ENCODE measurements at places on chromosomes 4 and X.
A peak's percentile ranks its signal among the peaks of the same experiment; 100 is the strongest.

GRCh38 chr4:159193046-159193620 is 90.3 kb downstream of the RAPGEF2 start:
- no peak for DNase-seq

DNA sequence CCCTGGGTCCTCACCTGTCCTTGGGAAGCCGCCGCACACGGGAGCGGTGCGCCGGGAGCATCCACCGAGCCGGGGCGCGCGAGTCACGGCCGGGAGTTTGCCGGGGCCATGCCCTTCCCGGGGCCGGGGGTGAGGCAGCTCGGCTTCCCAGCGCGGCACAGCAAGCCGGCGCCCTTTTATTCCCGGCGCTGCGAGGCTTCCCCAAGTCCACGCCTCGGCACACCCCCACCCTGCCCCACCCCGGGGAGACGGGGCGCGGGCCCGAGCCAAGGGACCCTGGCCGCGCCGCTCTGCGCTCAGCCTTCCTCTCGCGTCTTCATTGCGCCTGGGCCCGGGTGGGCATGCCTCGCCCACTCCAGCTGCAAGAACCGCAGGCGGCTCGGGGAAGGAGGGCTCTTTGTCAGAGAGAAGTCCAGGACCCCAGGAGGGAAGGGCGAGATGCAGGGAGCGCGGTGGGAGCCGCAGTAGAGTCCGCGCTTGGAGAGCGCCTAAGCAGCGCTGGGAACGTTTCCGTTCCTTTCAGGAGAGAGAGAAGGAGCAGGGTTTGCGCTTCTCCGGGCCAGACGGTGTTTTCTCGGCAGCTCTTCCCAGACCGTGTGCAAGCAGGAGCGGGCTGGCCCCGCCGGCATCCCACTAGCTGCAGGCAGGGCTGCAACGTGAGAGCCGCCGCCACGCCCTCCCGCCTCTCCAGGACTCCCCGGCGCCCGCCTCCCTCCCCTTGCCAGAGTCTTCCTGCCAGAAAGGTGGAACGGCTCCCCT is at the start of gene MXRA5:
MXRA5 (minus strand) TSS at position 152 of the 759 bp plus-strand sequence. CDS start 2,819 bp downstream, outside the sequence.
- DNase-seq, result peak; percentile 38

GRCh38 chr4:113952452-113953029 is 26.9 kb downstream of the ARSJ start:
- DNase-seq, result peak; percentile 38

- DNase-seq, result no peak
These were observed 199.8 kb upstream of the WDFY3 start for GRCh38 chr4:85166318-85166717.

GRCh38 chr4:38512840-38513239 is 151.2 kb upstream of the KLF3 start:
- no peak for DNase-seq

All from NCI-H748 treated with DMSO at 0.1 percent for 48 hours (cell line).